Left lobe of liver (tissue), 2 donors: ENCODE measurements at places on chromosomes 1 and 21.

- no peak for DNase-seq
These were observed 423.7 kb downstream of the SMYD3 start for GRCh38 chr1:246083416-246083815.

DNA sequence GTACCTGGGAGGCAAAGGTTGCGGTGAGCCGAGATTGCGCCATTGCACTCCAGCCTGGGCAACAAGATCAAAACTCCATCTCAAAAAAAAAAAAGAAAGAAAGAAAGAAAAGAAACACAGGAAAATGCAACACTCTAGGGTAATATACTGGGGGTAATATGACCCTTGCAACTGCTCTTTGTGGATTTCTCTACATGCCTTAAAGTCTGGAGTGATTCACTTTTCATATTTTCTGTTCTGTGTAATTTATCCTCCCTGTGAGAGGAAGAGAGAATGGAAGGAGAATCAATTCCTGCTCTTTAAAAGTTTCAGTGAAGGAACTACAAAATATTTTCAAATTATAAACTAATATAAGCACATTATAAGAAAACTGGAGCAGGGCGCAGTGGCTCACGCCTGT, 22.7 kb downstream of the RIT1 start:
- no peak for DNase-seq

DNA sequence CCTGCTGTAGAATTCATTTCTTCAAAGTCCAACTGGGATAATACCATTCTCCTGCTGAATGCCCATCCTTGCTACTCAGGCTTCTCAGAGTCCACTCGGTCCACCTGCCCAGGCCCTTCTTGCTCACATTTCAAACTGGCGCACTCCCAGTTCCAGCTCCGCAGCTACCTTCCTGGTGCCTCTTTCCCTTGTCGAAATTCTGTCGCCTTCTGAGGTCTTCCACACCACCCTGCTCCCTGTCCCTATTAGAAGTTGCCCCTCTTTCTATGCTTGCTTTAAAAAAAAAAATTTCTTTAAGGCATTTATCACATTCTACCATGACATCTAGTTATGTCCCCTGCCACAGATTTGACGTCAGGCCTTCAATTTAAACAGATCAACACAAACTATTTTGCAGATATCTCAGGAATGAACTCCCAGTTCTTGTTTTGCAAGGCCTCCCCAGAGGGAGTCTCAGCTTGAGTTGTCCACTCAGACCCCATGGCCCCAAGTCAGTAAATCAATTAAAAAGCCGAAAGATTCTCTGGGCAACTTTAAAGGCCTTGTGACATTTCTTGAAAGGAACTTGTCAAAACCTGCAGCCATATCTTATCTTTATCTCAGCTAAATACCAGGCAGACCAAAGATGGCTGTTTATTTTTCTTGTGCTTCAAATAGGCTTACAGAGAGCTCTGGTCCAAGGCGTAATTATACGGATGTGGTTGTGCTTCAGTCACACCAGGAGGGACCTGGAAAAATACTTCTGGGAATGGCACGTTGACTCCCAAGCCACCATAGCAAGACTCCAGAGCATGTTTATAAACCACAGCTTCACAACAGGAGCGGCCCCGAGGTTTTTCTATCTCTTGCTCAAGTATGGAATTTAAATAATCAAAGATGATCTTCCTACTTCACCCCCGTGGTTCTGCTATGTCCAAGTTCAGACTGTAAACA, 2.2 kb downstream of the FAM89A start:
- DNase-seq = no peak

GRCh38 chr1:11967028-11967547, 13.2 kb upstream of the MFN2 start:
- peak; percentile 67 for DNase-seq

DNA sequence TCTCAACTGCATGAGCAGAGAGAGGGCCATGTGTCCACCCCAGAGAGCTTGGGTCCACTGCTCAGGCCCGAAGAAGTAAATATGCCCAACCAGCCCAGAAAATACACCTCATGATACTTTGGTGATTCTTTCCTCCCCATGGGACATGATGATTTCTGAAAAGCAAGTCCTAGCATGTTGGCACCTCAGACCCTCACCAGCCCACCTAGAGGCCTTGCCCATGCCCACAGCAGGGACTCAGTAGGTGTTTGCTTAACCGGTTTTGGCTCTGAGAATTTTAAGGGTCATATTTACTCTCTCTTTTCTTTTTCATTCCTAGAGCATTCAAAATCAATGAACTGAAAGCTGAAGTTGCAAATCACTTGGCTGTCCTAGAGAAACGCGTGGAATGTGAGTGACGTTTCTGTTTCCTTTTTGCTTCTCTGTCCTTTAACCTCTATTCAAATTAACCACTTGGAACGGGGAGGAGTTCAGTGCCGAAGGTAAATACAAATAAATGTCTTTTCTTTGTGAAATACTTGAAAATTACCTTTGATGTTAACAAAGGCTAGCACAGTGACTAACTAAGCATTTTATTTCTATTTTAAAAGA, 79.7 kb downstream of the PDE9A start:
- DNase-seq = peak; percentile 61

DNA sequence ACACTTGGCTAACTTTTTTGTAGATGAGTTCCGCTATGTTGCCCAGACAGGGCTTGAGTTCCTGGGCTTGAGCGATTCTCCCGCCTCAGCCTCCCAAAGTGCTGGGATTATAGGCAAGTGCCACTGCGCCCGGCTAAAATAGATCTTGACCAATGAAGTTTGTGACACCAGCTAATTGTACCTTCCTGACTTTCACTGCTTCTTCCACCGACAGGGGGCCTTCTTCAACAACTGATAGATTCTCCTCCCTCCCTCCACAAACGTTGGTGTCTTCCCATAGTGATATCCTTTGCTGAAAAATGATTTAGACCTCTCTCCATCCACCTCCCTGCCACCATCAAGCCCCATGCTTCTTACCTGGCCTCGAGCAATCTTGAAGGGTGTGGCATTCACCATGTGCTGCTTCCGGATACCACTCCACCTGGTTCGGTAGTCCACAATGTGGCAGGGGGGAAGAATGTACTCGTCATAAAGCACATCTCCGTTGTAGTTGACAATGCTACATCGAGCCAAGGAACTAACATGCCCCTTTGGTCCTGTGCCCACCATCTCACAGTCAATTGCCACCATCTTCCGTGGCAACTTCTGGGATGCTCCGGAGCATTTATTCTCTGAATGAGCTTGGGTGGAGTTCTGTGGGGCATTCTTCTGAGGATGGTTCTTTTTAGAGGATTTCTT, 1.6 kb upstream of the METTL25B start:
- no peak for DNase-seq

- no peak for DNase-seq
These were observed 1.1 kb upstream of the PHTF1 start for GRCh38 chr1:113760102-113761080.

DNA sequence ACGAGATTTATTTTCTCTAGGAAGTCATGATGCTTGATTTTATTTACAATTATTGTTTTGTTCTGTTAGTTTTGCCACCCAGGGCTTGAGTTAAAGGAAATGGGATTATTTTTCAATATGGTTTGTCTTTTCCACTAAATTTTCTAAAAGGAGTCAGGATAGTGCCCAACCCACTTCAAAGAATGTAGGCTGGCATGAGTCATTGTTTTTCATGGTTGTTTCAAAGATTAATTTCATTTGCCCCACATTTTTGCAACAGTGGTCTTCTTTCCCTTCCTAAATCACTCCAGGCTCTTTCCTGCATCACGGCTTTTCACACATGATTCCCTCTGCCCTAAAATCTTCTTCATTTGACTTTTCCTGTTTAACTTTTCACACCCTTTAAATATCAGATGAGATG, 2.5 kb downstream of the SLAMF6 start:
- DNase-seq = no peak

DNA sequence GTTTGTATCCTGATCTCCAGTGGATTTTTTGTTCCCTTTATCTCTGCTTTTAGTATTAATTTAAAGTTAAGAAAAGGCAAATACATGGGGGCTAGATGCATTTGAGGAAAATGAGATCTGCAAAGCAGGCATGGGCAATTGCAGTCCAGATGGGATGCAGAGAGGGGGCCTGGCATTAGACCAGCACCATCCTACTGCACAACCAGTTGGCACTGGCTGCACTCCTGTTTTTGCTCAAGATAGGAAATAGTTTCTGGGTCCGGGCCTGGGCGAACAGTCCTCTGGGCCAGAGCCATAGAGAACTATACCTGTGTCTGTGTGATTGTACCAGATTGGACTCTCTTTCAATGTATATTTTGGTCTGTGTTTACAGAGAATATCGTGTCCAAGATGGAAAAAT, 34.0 kb upstream of the LEPR start:
- no peak for DNase-seq
